ENCODE measurements at places on chromosomes 7 and 10.

DNA sequence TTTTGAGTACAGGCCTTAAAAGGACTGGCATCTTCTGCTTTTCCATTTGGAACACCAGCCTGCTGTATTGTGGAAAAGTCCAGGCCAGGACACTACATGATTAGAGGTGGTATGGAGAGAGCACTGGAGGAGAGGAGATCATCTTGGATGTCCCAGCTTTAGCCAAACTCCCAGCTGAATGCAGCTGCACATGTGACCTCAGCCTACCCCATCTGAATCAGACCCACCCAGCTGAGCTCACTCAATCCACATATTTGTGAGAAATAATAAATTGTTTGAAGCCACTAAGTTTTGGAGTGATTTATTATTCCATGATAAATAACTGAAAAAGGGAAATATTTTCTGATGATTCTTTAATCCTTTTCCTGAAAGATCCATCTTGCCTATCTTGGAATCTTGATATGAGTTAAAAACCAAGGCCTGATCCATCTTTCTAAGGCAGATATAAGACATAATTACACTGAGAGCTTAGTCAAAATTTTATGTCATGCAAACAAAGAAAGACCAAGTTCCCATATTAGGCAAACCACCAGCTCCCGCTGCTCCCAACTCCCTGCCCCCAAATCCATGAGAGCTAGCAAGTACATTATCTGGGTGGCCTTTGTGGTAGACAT, 55.1 kb upstream of the TRIL start:
- no peak for DNase-seq

DNA sequence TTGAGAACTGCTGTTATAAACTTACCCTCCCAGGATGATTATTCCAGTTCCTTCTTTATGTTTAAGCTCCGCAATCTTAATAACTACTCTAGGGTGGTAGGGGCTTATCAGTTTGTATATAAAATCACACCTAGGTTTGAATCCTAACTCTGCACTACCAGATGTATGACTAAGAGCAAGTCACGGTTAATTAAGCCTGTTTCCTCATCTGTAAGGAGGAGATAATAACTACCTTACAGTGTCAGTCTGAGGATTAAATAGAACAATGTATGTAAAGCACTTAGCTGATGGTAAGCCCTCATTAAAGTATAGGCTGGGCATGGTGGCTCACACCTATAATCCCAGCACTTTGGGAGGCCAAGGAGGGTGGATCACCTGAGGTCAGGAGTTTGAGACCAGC, 9.2 kb downstream of the DNA2 start:
- no peak for DNase-seq

GRCh38 chr10:61989995-61990760, 88.7 kb downstream of the ARID5B start:
- DNase-seq, result no peak

- DNase-seq, result peak; percentile 45
These were observed 35.8 kb downstream of the CRCP start for GRCh38 chr7:66150471-66150870.

DNA sequence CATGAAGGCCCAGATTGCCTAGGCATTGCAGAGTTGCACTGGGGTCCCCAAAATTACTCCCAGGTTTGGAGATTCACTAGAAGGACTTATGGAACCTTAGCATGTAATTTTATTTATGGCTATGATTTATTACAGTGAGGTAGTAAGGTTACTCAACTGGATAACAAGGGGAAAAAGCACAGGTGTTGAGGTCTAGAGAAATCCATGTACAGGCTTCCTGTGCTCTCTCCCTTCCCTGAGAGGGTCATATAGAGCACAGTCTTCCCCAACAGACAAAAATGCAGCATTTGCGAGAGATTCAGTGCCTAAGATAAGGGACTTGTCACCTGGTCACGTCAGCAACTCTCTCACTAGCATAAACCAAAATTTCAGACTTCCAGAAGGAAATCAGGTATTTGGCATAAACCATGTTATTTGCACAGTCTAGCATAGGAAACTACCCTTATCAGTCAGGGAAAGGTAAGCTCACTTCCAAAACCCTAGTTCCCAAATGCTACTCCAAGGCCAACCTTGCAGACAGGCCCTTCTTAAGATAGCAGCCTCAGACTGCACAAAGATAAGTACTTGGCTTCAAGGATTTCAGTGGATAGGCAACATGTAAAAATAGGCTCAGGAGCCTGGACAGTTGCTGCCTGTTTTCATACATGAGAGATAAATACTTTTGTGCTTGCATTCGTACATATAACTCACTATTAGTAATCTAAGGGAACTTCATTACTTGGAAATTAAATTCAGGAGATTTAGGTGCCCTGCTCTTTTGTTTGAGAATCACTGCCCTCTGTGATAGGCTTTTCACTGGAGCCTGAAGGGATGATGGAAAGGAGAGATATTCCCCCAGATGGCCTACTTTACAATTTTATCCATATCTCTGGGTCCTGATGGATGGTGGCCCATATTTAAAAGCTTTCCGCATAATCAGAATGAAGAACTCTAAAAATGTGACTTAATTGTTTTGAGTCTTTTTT, 378.4 kb upstream of the LRGUK start:
- DNase-seq, result no peak

GRCh38 chr10:88428442-88428841, 154.7 kb downstream of the RNLS start:
- DNase-seq, result no peak

DNA sequence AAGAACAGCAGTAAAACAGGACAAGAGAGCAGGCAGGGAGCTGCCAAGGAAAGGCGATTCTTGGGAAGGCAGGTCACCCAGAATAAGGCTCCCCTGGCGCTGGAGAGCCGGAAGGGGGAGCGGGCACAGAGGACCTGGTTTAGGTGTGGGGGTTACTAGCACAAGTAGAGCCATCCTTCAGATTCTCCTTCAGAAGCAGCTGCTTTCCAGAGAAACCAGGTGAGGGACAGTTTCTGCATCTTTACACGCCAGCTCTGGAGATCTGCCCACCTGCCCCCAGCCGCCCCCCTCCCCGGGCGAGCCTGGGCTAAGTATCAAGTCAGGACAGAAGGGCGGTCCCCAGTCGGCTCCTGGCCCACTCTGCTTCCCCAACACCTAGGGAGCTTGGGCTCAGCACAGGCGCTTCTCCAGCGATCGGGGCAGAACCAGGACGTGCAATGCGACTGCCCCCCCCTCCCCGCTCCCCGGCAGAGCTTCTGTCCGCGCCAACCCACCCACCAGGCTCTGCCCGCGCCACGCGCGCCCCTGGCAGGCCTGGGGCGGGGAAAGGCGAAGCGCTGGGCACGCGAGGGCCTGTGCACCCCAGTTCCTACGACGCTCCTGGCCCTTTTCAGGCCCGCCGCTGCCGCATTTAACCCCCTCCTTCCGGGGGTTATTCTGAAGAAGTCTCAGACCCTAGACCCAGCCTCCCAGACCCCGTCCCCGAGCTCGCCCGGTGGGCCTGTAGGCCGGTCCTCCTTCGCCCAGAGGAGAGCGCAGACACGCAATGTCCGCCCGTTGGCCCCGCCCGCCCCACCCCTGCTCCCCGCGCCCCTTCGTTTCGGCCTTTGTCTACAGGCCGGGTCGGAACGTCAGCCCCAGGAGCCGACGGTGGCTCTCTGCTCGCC, 4.4 kb upstream of the EN2 start:
- DNase-seq, result no peak

GRCh38 chr7:36278620-36279172, 111.0 kb upstream of the ANLN start:
- no peak for DNase-seq

GRCh38 chr10:95767884-95768556, 12.1 kb downstream of the ENTPD1 start:
- no peak for DNase-seq

DNA sequence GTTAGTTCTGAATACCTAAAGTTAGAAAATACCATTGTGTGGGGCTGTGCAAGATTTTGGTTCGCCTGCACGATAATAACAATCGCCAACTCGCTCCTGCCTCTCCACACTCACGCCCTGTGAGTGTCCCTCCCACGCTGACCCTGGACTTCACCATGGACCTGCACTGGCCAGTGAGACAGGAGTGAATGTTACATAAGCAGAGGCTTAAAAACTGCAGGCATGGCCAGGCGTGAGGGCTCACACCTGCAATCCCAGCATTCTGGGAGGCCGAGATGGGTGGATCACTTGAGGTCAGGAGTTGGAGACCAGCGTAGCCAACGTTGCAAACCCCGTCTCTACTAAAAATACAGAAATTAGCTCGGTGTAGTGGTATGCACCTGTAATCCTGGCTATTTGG, 68.4 kb downstream of the TCERG1L start:
- DNase-seq, result no peak

DNA sequence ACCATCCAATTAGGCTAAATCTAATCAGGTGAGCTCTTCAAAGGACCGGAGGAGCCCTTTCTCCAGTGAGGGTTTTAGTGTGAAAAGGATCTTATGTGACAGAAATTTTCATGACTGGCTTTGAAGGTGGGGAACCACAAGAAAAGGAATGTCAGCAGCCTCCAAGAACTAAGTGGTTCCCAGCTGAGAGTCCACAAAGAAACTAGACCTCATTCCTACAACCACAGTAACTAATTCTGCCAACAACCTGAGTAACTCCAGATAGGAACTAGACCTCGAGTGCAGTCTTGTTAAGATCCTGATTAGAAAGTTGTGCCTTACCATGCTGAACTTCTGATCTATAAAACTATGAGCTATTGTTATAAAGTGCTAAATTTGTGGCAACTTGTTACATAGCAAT, 51.3 kb downstream of the PCLO start:
- no peak for DNase-seq

DNA sequence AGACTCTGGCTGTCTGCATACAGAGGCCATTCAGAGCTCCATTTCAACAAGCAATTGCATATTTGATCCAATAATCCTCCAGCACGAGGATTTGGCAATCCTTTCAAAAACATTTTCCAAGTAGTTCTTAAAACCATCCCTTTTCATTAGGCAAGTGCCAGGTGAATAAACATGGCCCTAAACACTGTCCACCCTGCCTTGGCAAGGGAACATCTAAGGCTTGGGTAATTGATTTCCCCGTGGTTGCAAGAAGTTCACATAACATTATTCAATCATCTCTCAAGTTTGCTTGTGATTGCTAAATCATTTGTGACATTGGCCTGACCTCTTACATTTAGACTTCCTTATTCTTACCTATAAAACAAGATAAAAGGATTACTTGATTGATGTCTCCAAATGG, 175.2 kb downstream of the CTTNBP2 start:
- DNase-seq, result no peak

DNA sequence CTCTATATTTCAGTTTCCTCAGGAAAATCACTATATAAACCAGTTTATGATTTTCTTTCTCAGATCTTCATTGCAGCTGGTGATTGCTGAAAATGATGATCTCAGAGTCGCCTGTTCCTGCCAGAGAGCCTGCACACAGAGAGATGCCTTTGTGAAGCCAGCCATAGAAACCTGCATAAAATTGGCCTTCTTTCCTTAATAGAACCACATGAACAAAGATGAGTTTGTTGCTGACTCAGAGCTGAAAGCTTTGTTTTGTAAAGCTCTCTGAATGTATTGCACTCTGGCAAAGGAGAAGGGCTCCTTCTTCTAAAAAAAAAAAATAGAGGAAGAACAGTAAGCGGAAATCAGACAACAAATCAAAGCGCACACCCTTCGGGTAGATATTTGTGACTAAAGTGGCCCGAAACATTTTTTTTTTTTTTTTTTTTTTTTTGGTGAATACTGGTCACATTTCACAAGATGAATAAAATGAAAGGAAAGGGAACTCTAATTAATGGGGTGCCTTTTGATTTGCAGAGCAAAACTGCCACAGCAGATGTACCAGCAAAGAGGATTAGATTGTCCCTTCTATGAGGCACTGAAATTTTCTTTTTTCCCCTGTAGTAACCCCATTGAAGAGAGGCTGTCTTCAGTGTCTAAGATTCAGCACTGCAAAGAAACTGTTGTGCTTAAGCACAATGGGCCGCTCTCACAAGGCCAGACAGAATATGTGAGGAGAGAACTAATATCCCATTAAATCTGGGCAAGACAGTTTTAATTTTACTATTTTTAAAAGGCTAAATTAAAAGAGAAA, 75.1 kb upstream of the PTPRZ1 start:
- peak; percentile 57 for DNase-seq

DNA sequence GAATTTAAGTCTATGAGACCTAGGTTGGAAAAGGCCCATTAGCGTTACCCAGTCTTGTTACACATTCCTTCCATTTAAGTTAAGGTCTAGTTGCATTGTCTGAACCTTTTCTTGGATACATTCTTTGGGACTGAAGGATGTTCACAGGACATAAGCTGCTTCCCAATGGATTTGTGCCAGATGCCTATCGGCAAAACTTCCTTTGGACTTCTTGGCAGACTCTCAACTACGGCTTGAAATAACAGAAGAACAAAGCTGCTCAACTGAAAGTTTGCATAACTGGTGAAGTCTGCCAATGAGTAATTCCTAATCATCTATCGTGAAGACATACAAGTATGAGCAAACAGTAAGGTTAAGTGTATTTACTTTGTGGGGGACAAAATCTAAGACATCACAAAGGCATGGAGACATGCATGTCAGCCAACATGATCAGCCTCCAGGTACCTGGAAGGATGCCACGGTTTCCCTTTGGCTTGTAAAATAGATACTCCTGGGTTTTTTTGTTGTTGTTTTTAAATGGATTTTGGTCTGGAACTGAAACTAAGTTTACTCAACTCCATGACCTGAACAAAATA, 35.4 kb downstream of the MALSU1 start:
- DNase-seq, result peak; percentile 97

- no peak for DNase-seq
These were observed 16.0 kb downstream of the FAM13C start for GRCh38 chr10:59346321-59346720.

DNA sequence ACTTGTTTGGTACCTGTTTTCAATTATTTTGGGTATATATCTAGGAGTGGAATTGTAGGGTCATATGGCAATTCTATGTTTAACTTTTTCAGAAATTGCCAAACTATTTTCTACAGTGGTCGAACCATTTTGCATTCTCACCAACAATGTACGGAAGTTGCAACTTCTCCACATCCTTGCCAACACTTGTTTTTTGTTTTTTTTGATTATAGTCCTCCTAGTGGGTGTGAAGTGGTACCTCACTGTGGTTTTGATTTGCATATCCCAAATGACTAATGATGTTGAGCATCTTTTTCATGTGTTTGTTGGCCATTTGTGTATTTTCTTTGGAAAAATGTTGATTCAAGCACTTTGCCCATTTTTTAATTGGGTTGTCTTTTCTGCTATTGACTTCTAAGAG, 122.1 kb downstream of the RPS24 start:
- DNase-seq, result no peak

GRCh38 chr10:88082806-88083596, 219.6 kb downstream of the PTEN start:
- no peak for DNase-seq

GRCh38 chr7:14936554-14936953, 34.0 kb upstream of the DGKB start:
- no peak for DNase-seq

Measured in HT1080 (cell line).